Peyer's patch (tissue), 4 donors: ENCODE measurements at places on chromosomes 4 and X. TPM values are rescaled to one million over a fixed set of nuclear protein-coding genes. Genes with fewer than 3 reads are reported as not detected.

The SPANXD gene
- total RNA-seq: not detected

DNA sequence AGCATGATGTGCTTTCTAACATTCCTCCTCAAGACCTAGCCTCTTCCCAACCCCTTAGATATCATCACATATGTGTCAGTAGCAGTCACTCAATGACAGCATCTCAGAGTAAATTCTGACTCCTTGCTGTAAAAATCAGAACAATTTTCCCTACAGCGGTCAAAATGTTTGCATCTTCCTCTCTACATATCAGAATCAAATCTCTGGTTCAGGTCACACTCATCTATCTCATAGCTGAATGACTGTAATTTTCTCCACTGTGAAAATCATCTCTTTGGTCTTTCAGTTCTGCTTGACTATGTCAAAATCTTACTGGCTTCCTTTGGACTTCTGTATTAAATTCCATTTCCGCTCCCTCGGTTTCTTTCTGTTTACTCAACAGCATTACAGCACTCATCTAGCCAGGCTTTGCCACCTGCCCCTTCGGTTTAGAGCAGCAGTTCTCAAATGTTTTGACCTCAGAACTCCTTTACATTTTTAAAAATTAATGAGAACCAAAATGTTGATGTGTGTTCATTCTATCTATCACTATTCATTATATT is 57.3 kb downstream of the AGA start:
- no peaks in the 10 kb centered on the region for H3K27me3 ChIP-seq
- no peaks in the 10 kb centered on the region for H3K36me3 ChIP-seq
- DNase-seq: no peak

The VCX2 gene
- not detected for total RNA-seq

The TCEAL9 gene
- 11.7 TPM for total RNA-seq

- H3K4me1 ChIP-seq: no peaks in the 10 kb centered on the region
- H3K36me3 ChIP-seq: no peaks in the 10 kb centered on the region
- H3K4me3 ChIP-seq: no peak overlapping the region
- H3K27me3 ChIP-seq: no peaks in the 10 kb centered on the region
- no peak for DNase-seq
Measured at GRCh38 chrX:150352581-150352980, 10.5 kb upstream of the MAMLD1 start.

The DMP1 gene
- not detected for total RNA-seq
